ENCODE measurements at places on chromosomes 13 and 19.
A peak's percentile ranks its signal among the peaks of the same experiment; 100 is the strongest.

GRCh38 chr13:21546372-21546771 lies 57.6 kb downstream of the MICU2 start:
- DNase-seq, result peak; percentile 54

DNA sequence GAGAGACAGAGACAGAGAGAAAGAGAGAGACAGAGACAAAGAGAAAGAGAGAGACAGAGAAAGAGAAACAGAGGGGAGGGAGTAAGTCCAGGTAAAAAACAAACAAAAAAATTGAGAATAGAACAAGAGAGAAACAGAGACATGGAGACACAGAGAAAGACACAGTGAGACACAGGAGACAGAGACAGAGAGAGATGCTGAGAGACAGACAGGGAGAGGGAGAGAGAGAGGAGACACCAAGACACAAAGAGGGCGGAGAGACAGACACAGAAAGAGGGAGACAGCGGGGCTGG lies 5.8 kb upstream of the PROZ start:
- DNase-seq, result no peak

GRCh38 chr19:56538254-56538760 lies 441 bp upstream of the ZFP28 start:
- peak; percentile 95 for DNase-seq

GRCh38 chr13:113634279-113635047 lies 23.5 kb downstream of the ATP4B start:
- no peak for DNase-seq

- DNase-seq, result no peak
Measured at GRCh38 chr19:10583036-10583776, 3.9 kb downstream of the AP1M2 start.

- no peak for DNase-seq
Measured at GRCh38 chr19:27392027-27392632, 1820.8 kb downstream of the UQCRFS1 start.

GRCh38 chr13:70817576-70817975 lies 709.3 kb upstream of the KLHL1 start:
- DNase-seq, result peak; percentile 20

- DNase-seq, result peak; percentile 67
Measured at GRCh38 chr13:50713523-50714248, 129.8 kb downstream of the DLEU7 start.

GRCh38 chr19:2355168-2356035 lies 4.7 kb upstream of the TMPRSS9 start:
- peak; percentile 74 for DNase-seq

DNA sequence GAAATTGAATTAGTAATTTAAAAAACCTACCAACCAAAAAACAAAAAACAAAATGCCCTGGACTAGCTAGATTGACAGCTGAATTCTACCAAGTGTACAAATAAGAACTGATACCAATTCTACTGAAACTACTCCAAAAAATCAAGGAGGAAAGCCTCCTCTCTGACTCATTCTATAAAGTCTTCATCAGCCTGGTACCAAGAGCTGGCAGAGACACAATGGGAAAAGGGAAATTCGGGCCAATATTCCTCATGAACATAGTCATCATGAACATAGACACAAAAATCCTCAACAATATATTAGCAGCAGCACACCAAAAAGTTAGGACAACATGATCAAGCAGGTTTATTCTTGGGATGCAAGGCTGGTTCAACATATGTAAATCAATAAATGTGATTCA lies 2667.7 kb upstream of the PCDH20 start:
- DNase-seq, result peak; percentile 11

DNA sequence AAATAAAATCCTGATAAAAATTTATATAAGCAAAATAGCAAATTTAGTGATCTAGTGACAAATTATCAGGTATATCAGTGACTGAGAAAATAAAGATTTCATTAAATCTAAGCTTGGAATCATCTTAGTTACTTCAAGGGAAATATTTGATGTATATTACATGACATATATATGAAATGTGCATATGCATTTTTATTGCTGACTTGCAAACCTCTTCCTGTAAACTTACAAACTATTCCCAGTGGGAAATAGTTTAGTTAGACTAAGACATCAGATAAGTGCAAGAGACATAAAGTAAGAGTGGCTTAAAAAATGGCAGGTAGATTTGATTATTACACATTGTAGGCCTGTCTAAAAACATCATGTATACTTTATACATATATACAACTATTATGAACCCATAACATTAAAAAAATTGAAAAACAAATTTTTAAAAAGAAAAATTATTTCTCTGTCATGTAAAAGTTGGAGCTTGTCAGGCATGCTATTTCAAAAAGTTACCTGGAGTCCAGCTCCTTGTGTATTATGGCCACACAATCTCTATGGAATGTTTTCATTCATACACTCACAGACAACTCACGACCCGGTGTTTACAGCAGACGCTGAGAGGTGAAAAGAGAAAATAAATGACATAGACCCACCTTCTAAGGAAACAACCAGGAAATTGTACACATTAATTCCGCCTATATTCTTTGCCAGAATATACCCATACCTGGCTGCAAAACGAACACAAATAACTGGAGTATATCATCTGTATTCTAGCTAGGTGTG lies 724.5 kb downstream of the SLITRK6 start:
- no peak for DNase-seq

DNA sequence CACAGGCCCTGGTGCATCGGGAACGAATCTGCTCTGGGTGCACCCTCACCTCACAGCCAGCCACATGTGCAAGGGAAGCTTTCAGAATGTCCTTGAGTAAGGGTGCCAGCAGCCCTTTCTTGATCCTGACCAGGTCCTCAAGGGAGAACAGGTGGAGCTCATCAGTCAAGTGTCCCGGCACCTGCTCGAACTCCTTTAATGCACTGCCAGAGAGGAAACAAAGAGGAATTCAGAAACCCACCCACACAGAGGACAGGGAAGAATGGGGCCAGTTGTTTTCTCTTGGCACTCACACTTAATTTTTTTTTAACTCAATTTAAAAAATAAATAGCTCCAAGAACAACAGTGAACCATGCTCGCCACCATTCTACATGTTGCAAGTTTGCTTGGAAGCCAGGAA lies 41.7 kb downstream of the RUBCNL start:
- DNase-seq, result no peak

DNA sequence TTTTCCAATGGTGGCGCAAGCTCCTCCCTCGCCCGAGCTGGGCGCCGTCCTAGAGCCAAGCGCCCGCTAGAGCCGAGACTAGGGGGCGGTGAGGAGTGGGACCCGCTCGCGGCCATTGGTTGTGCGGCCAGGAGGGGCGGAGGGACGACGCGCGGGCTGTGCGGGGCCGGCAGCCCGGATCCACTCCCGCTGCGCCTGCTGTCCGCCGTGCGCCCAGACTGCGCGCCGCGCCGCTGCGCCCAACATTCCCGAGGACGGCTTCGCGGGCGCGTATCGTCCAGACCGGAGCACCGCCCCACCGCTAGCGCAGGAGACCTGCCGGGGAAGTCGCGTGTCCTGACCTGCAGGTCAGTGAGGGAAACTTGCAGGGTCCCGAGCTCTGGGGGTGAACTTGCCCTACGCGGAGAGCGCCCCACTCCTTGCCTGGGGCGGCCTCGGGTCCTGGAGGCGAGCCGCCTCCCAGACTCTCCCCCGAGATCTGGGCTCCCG lies at the start of gene SERTM1:
Gene SERTM1 (plus strand): TSS at position 183 of the 489 bp plus-strand sequence. CDS start 21,059 bp downstream, outside the sequence.
- no peak for DNase-seq

DNA sequence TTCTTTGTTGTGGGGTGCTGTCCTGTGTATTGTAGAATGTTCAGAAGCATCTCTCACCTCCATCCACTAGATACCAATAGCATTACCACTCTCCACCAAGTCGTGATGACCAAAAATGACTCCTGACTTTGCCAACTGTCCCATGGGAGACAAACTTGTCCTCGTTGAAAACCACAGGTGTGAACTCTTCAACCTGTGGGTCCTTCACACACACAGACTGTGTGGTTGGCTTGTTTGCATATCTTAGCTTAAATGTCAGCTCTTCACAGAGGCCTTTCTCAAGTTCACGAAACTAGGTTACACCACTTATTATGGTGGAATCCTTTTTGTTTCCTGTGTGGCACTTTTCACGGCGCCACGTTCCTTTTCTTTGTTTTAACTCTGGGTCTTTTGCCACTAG lies 6.8 kb downstream of the GPC5 start:
- DNase-seq, result no peak

- DNase-seq, result no peak
Measured at GRCh38 chr19:789701-790060, 7.6 kb upstream of the PTBP1 start.

- DNase-seq, result no peak
Measured at GRCh38 chr19:8017808-8018207, 12.4 kb upstream of the ELAVL1 start.

DNA sequence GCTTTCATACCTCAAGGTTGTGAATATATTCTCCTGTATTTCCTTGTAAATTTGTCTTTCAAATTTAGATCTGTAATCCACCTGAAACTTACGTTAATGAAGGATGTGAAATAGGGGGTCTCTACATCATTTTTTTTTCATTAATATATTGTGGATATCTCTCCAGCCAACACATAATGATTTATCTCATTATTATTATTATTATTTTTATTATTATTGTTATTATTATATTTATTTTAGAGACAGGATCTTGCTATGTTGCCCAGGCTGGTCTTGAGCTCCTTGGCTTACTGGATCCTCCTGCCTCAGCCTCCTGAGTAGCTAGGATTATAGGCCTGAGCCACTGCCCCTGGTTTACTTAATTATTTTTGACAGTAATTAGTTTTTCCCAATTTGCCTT lies 4.3 kb upstream of the LIPE start:
- no peak for DNase-seq

- no peak for DNase-seq
Measured at GRCh38 chr19:17778968-17779929, 15.7 kb upstream of the B3GNT3 start.

GRCh38 chr13:71252184-71252704 lies 614.8 kb downstream of the DACH1 start:
- no peak for DNase-seq

- no peak for DNase-seq
Measured at GRCh38 chr13:76499891-76500290, 386.3 kb downstream of the KCTD12 start.

GRCh38 chr19:45636275-45636674 lies 2.9 kb downstream of the EML2 start:
- DNase-seq, result no peak

DNA sequence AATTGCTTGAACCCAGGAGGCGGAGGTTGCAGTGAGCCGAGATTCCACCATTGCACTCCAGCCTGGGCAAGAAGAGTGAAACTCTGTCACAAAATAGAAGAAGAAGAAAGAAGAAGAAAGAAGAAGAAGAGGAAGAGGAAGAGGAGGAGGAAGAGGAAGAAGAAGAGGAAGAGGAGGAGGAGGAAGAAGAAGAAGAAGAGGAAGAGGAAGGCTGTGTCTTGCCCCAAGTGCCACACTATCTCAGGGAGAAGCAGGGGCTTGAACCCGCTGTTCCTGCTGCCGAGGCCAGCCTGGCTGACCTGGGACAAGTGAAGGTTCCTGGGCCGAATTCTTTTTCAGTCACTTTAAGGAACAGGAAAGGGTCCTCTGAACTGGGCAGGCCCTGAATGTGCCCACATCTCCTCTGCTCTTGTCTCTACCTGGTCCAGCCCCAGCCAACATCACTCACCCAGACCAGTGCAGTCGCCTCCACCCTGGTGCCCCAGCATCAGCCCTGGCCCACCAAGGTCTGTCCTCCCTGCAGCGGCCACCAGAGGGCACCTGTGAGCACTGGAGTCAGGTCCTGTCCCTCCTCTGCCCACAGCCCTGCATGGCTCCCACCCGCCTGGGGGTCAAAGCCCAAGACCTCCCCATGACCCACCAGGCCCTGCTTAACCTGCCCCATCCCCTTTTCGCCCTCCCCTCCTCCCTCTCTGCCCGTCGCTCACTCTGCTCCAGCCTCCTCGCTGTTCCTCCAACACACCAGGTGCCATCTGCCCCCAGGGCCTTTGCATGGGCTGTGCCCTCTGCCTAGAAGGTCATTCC lies 20.0 kb downstream of the TICAM1 start:
- DNase-seq, result peak; percentile 38

- no peak for DNase-seq
Measured at GRCh38 chr19:13639342-13639929, 124.9 kb upstream of the MRI1 start.

DNA sequence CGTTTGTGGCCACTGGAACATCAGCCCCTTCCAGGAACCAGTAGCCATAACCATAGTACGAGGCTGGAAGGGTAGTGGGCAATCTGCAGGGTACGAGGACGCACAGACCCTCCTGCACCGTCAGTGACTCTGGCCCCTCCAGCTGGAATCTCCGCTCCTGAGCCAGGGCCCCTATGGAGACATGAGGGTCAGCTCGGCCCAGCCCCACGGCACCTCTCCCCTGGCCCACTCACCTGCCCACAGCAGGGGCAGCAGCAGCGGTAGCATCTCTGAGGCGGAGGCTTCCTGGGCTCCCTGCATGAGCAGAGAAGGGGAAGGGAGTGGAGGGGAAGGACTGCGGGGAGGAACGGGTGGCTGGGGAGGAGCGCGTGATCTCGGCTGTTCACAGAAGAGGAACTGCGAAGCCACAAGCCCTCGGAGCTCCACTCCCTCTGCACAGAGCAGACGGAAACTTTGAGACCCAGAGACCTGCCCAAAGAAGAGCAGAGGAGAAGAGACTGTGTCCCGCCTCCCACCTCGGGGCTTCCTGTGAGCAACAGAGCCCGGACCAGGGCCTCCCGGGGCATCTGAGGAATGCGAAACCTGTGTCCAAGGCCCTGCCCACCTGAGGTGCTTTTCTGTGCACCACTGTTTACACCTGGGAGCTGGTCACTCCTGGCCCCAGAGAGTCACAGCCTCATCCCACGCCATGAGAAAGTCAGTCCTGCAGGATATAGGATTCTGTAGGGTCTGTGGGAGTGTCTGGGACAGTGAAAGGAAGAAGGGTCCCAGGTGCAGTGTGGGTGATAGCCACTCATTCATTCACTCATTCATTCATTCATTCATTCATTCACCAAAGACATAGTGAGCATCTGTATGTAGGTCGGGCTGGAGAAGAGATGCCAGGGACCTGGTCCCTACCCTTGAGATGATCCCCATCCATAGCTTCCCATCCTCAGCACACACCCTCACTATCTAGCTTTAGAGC lies at the start of gene SIGLEC6:
Gene SIGLEC6 (minus strand): TSS at position 322 of the 967 bp plus-strand sequence. CDS start 22 bp downstream, at position 300.
- DNase-seq, result no peak

DNA sequence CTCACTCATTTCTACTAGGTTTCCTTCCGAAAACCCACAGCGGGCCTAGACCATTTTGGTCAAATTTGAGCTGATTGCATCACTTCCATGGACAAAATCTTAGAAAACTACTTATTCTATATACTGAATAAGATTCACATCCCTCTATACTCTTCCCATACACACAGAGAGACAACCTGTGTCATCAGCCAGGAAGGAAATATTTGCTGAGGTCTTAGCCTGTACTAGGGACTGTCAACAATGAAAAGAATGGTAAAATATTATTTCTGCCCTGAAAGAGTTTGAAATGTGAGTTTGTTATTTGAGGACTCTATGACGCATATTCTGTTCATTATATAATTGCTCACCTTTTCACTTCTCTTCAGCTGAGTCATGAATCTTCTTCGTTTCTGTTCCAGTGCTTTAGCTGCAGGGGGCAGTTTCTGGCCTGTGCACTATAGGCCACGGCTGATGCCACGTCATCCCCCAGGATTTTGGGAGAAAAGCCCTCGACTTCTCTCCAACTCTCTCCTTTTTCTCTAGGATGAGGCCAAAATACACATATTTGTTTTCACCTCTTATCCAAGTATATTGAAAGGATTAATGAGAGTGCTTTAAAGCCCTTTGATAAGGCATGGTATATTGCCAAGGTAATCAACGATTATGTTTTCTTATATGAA lies 47.7 kb downstream of the GSX1 start:
- no peak for DNase-seq

All from foreskin fibroblast (primary cell).